ENCODE measurements at places on chromosomes 3 and 15.

GRCh38 chr3:149291178-149291577 is 42.3 kb downstream of the TM4SF18 start:
- DNase-seq = no peak

- DNase-seq = no peak
Measured at GRCh38 chr3:84601303-84601702, 357.5 kb upstream of the CADM2 start.

- DNase-seq = peak; percentile 71
Measured at GRCh38 chr3:48194446-48195071, 6.3 kb upstream of the CDC25A start.

GRCh38 chr3:58623961-58624360 is 42.6 kb downstream of the FAM3D start:
- no peak for DNase-seq

- no peak for DNase-seq
Measured at GRCh38 chr3:100073049-100073713, 41.1 kb downstream of the FILIP1L start.

- DNase-seq = peak; percentile 40
Measured at GRCh38 chr3:2078821-2079220, 19.8 kb upstream of the CNTN4 start.

GRCh38 chr15:74793135-74794028 is 11.5 kb downstream of the CSK start:
- no peak for DNase-seq

DNA sequence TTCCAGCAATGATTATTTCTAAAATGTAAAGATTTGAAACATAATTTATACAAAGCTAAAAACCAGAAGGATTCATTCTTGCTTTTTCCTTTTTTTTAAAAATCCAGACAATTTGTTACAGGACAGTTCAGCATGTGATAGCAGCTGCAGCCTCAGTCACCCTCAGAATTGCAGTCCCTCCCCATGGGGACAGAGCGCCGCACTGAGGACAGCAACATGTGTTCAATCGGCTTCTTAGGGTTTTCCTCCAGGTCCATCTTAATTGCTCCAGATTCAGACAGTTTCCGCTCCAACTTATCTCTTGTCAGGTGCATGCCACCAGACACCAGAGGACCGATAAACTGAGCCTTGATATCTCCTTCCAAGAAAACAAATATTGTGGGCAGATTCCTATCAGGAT is 134.9 kb upstream of the TBC1D5 start:
- DNase-seq = no peak

DNA sequence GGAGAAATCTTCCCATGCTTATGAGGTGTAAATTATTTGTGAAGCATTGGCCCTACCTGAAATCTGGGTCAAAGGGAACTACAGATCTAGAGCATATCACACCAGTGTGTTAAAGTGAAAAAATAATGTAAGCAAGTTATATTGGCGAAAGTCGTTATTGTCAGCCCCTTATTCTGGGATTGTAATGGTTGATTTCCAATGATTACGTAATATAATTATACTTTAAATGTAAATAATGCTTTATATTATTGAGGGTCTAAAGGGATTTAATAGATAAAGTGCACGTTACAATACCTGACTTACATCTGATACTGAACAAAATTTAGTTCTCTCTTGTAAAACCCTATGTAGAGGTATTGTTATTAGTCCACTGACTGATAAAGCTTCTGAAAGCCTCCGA is 101.2 kb downstream of the NEO1 start:
- no peak for DNase-seq

DNA sequence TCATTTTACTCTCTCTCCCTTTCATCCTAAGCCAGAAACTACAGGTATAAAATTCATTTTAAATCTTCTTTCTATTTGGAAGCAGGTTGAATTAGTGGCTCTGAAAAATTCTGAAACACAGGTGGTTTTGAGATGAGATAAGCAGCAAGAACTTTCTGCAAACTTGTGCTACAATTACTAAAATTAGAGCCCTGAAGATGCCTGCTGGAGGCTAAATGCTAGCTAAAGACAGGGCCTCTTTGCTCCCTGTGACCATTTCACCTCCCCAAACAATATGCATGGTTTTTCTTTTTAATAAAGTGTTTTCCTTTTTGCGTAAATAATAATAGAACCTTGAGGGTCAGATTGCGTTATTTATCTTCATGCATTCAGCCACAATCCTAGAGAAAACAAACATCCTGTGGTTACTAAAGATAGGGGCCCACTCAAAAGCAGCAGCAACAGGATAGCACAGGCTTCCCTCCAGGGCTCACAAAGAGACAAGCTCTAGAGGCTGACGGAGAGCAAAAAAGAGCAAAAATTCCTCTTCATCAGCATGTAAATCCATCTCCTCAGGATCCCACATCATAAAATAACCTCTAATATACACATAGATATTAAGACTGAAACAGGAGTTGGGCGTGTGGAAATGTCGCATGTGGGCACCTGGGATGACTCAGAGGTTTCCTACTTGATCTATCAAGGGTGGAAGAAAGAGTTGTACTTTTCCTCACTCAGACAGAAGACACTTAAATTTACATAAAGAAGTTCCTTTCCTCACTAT is 26.5 kb upstream of the CP start:
- DNase-seq = no peak
